ENCODE measurements at places on chromosomes 4 and X. TPM values are rescaled to one million over a fixed set of nuclear protein-coding genes. Genes with fewer than 3 reads are reported as not detected.

GRCh38 chr4:150230561-150230960 is 152.3 kb downstream of the DCLK2 start:
- H3K4me3 ChIP-seq = no peak overlapping the region
- H3K27me3 ChIP-seq = no peaks in the 10 kb centered on the region
- peaks cover 55% of the 10 kb centered on the region for H3K4me1 ChIP-seq
- peaks cover 26% of the 10 kb centered on the region for H3K36me3 ChIP-seq
- DNase-seq = no peak
- H3K27ac ChIP-seq = peak overlapping the region; percentile 27

GRCh38 chr4:89720981-89721380 is 116.0 kb downstream of the SNCA start:
- H3K27ac ChIP-seq = no peak overlapping the region
- no peaks in the 10 kb centered on the region for H3K27me3 ChIP-seq

DNA sequence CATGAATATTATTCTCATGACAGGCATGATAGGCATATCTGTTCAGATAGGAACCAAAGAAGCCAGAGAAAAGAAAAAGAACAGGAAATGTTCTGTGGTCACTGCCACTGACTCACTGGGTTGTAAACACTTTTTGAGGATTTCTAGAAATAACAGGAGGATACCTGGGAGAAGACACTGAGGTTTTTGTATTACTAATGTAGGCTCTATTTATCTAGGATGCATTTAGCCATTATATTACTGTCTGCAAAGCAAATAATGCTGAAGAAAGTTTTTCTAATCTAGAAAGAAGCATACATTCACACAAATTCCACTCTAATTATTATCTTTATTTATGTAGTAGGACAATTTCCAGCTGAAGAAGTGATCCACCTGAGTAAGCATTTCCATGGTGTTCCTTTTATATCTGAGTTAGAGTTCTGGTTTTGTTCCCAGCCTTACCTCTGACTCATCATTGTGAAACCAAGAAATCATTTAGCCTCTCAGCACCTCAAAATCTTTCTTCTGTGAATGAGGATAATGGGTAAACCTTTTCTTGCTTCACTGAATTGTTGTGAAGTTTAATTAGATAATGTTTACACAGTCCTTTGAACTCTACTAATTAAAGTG is 40.2 kb upstream of the EPGN start:
- H3K27ac ChIP-seq = no peak overlapping the region
- no peak overlapping the region for H3K4me3 ChIP-seq
- H3K4me1 ChIP-seq = peaks cover 20% of the 10 kb centered on the region
- no peaks in the 10 kb centered on the region for H3K36me3 ChIP-seq

DNA sequence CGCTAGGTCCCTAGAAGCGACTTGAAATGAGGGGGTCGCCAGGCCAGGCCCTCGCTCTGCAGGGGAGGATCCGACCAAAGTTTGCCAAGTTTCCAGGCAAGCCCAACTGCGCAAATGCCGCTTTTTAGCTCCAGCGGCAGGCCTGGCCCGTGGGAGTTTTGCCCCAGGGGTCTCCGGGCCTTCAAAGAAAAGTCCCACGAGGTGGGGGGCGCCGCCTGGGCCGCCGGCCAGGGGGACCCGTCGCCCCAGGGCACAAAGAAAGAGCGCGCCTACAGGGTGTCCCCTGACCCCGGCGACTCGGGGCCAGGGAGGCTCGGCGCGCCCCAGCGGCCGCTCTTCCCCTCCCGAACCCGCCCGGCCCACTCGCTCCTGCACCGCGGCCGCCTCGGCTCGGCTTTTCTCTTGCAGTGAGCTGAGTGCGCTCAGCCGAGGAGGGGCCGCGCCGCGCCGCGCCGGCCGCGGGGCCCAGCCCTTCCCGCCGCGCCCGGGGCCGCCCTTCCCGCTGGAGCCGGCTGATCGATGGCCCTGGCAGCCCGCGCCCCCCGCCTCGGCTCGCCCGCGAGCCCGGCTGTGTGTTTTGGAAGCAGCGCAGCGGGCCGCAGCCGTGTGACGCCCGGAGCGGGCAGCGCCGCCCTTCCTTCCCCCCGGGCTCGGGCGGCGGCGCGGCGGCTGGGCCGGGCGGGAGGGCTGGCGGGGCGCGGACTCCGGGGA is 754 bp upstream of the KLF3 start:
- peak overlapping the region; percentile 74 for H3K4me3 ChIP-seq
- H3K27me3 ChIP-seq = no peaks in the 10 kb centered on the region
- H3K36me3 ChIP-seq = peaks cover 3% of the 10 kb centered on the region
- H3K4me1 ChIP-seq = peaks cover 37% of the 10 kb centered on the region
- DNase-seq = peak; percentile 80

DNA sequence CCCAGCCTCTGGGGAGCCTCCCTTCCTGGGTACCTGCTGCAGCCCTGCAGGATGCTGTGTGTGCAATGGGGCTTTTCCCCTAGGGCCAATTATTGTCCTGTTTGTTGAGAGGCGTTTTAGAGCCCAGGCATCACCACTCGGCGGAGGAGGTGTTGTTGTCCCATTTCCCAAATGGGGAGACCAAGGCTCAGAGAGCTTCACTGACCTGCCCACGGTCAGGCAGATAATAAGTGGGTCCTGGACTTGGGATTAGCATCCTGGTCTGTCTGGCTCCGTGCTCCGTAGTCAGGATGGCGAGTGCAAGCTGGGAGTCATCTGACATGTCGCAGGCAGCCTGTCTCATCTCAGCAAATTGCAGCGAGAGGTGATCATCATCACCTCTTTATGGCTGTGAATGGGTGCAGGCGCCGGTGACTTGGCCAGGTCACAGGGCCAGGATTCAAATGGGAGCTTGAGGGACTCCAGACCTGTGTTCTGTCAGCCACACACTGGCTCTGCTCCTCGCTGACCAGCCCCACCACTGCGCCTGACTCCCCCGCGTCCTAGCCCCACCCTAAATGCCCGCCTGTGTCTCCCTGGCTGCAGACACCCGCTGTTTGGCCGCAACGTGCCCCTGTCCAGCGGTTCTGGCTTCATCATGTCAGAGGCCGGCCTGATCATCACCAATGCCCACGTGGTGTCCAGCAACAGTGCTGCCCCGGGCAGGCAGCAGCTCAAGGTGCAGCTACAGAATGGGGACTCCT is 16.6 kb downstream of the HTRA3 start:
- H3K27ac ChIP-seq = no peak overlapping the region
- no peak overlapping the region for H3K4me3 ChIP-seq
- peaks cover 5% of the 10 kb centered on the region for H3K4me1 ChIP-seq
- no peaks in the 10 kb centered on the region for H3K27me3 ChIP-seq
- no peaks in the 10 kb centered on the region for H3K36me3 ChIP-seq

DNA sequence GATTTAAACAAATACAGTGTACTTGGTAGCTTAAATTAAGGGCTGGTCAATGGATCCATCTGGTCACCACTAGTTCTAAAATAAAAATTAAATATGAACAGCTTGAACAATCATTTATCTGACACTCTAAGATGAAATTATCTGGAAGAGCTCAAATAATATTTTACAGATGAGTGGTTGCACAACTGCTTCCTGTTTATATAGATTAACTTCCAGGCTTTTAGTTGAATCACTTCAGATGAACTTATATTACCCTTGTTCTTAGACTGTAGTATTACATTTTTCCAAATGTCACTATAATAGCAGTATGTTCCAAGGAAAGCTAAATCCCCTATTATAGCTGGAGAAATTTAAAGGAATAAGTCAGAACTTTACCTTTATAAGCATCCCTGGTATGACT is 92.4 kb upstream of the SMIM10 start:
- H3K36me3 ChIP-seq = peaks cover 6% of the 10 kb centered on the region
- H3K27me3 ChIP-seq = no peaks in the 10 kb centered on the region
- no peak overlapping the region for H3K27ac ChIP-seq
- no peak overlapping the region for H3K4me3 ChIP-seq
- H3K4me1 ChIP-seq = peaks cover 3% of the 10 kb centered on the region

- H3K4me1 ChIP-seq = no peaks in the 10 kb centered on the region
- no peaks in the 10 kb centered on the region for H3K27me3 ChIP-seq
- H3K36me3 ChIP-seq = no peaks in the 10 kb centered on the region
- DNase-seq = no peak
Observed at GRCh38 chrX:125895518-125895917, 270.6 kb downstream of the DCAF12L2 start.

DNA sequence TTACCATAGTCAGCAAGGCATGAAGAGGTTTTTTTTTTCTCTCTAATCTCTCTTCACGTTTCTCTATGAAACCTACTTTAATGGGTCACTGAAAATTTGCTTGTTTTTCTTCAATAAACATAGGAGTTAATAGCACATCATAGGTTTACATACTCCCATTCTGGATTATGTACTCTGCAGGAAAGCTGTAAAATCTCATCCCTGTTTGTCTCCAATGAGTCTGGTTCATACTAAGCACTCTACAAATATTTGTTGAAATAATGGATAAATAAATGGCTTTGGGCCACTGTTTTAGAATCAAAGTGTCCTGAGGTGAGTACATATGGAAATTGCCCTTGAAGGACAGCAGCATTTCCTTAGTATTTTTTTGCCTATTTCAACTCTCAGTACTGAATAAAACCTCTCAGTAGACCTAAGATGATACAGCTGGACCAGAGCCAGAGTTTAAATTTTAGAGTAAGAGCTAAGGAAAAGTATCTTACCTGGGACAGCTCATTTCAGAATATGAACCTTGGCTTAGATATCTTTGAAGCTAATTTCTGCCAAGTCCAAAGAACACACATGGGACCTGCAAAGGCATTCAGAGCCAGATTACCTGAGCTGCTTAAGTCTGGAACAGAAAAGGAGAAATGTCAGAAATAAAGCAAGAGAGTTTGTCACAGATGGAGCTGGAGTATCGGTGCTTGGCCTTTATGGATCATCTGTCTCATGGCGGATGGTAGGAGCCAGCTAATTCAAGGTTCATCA is 34.4 kb downstream of the PF4 start:
- no peak overlapping the region for H3K4me3 ChIP-seq
- no peaks in the 10 kb centered on the region for H3K36me3 ChIP-seq
- H3K27ac ChIP-seq = no peak overlapping the region
- peaks cover 50% of the 10 kb centered on the region for H3K27me3 ChIP-seq
- DNase-seq = no peak
- peaks cover 10% of the 10 kb centered on the region for H3K4me1 ChIP-seq

GRCh38 chr4:8728536-8729407 is 136.2 kb downstream of the CPZ start:
- no peaks in the 10 kb centered on the region for H3K4me1 ChIP-seq
- no peak overlapping the region for H3K27ac ChIP-seq

Gene HSFX4
- total RNA-seq = not detected

DNA sequence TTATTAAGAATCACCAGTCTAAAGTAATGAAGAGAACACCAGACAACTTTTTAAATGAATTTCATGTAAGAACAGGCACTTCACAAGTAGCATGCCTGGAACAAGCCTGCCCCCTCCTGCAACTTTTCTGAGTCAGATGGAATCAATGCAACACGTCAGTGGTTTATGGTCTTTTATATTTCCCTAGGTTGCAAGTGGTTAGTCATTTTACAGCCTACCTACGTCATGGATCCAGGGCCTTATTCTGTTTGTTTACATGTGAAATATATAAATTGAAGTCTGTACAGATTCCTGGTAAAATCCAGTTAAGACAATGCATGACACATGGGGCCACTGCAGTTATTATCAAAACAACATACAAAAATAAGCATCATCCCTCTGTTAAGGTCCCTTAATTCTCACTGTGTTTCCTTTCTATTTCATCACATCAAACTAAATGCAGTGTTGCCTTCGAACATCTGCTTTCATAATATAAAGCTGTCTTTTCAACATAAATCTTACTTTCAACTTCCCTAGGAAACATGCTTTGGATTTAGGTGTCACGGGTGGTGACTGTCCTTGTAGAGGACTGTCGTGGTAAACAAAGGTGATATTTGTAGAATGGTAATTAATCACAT is 309.3 kb downstream of the FRMPD4 start:
- no peaks in the 10 kb centered on the region for H3K4me1 ChIP-seq
- no peaks in the 10 kb centered on the region for H3K27me3 ChIP-seq
- no peaks in the 10 kb centered on the region for H3K36me3 ChIP-seq
- no peak overlapping the region for H3K27ac ChIP-seq
- no peak for DNase-seq

GRCh38 chrX:155747520-155747919 is 133.6 kb upstream of the VAMP7 start:
- peaks cover 9% of the 10 kb centered on the region for H3K4me1 ChIP-seq
- no peaks in the 10 kb centered on the region for H3K27me3 ChIP-seq
- H3K36me3 ChIP-seq = no peaks in the 10 kb centered on the region
- DNase-seq = no peak
- H3K27ac ChIP-seq = no peak overlapping the region
- H3K4me3 ChIP-seq = no peak overlapping the region

Gene SMIM10L2A
- total RNA-seq = 7.8 TPM

DNA sequence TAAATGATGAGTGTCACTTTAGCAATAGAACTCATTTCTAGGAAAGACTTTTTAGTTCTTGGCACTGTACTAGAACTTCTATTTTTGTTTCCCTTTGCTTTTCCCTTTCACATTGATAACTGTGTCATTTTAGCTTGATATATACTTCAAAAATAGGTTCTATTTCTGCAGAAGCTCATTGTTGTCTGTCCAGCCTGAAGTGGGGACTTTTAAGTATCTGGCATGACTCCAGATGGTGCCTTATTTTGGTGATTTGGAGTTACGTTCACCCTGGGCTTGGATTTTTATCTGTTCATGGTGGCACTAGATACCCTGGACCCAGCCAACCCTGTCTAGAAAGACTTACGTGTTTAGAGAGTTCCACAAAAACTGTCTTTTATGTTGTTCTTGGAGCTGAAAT is 3.4 kb downstream of the ABHD18 start:
- H3K27me3 ChIP-seq = no peaks in the 10 kb centered on the region
- no peak overlapping the region for H3K27ac ChIP-seq
- no peaks in the 10 kb centered on the region for H3K36me3 ChIP-seq
- peaks cover 8% of the 10 kb centered on the region for H3K4me1 ChIP-seq

DNA sequence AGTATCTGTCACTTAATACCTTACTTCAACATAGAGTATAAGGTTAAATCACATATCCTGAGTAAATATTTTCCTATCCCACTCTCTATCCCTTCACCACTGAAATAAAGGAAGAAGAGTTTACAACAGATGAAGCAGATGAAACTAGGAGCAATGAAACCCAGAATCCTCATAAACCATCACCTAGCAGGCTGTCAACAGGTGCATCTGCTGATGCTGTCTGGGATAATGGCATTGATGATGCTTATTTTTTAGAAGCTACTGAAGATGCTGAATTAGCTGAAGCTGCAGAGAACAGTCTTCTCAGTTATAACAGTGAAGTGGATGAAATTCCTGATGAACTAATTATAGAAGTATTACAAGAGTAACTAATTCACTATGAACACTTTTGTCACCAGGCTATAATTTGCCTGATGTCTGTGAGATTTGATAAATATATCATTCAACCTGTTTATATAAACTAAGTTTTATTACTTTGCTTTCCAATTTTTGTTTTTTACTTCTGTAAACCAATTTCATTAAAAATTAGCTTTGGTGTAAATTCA is 39.4 kb downstream of the CENPU start:
- H3K27ac ChIP-seq = no peak overlapping the region
- peaks cover 30% of the 10 kb centered on the region for H3K36me3 ChIP-seq
- H3K4me1 ChIP-seq = peaks cover 14% of the 10 kb centered on the region
- DNase-seq = no peak
- no peak overlapping the region for H3K4me3 ChIP-seq
- no peaks in the 10 kb centered on the region for H3K27me3 ChIP-seq

Gene HSFX3
- not detected for total RNA-seq

- H3K27me3 ChIP-seq = no peaks in the 10 kb centered on the region
- no peak overlapping the region for H3K27ac ChIP-seq
- H3K4me3 ChIP-seq = no peak overlapping the region
- H3K4me1 ChIP-seq = peaks cover 7% of the 10 kb centered on the region
- no peak for DNase-seq
Observed at GRCh38 chrX:38750551-38750950, 50.7 kb upstream of the MID1IP1 start.

GRCh38 chr4:109026588-109026987 is 263.7 kb upstream of the ETNPPL start:
- no peak overlapping the region for H3K4me3 ChIP-seq
- no peaks in the 10 kb centered on the region for H3K27me3 ChIP-seq
- no peak overlapping the region for H3K27ac ChIP-seq
- H3K36me3 ChIP-seq = peaks cover 10% of the 10 kb centered on the region
- no peak for DNase-seq

Gene SSX4
- total RNA-seq = not detected

All from mesothelial cell of epicardium (in vitro differentiated cells).